Cortex of kidney (tissue), 1 donor: ENCODE measurements at places on chromosomes 6 and 20.

GRCh38 chr20:20454367-20454766 is 86.5 kb downstream of the INSM1 start:
- no peak for DNase-seq

DNA sequence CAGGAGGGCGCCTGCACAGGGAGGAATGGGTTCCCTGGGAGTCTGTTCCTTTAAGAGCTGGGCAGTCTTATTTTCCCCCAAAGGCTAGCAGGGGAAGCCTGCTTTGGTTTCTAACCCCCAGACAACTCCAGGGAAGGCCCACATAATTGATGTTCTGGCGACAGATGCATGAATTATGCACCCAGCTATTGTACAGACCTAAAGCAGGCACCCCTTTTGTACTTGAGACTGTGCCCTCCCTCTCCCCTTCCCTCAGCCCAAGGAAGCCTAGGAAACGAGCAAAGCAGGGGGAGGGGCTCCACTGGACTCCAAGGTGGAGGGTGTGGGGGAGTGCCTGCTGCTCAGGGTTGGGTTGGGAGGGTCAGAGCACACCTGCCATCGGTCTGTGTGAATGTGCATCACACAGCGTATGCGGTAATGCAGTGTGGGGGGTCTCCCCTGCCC is 102.1 kb downstream of the KCNB1 start:
- DNase-seq = no peak

DNA sequence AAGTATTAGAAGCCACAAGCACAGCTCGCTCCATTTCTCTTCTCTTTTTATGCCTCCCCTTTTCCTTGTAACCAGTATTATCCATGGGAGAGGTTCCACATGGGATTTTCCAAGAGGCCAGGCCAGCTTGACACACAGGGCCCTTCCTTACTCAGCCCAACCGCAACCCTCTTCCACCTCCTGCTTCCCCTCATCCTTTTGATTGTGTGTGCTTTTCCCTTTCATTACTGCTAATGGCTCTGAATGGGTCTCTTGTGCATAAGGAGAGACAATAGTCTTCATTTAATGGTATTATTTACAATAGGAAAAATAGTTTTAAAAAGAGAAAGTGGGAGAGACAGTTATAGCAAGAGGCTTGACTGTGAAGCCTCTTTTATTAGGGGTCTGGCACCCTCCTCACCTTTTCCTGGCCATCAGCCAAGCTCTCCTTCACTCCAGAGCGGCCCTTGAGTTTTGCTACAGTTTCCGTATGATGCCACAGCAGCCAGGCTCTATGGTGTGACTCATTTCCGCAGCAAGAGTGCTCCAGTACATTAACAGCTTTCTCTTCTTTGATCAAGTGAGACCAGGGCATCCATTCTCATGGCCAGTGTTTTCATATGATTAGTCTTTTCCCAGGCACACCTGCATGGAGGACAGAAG is 579.5 kb downstream of the TFAP2B start:
- DNase-seq = no peak

DNA sequence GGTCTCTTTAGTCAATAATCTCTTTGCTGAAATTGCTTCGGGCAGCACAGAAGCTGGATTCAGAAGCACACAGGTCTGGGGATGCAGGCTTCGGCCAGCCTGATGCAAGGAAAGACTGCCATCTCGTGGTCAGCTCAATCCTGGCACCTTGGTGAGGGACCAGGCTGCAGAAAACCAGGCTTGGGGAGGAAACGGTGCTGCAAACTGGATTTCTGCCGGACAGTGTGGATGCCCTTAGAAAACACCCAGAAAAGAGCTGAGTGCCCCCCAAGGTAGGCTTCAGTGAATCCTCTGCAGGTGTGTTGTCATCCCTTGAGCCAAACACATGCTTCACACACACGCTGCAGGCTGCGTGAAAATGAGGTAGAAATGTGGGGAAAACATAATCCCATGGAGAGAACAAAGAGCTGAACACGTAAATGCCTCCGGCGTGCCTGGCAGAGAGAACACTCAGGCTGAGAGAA is 89.8 kb upstream of the PAX1 start:
- DNase-seq = no peak

GRCh38 chr20:56957737-56958553 is 308.5 kb downstream of the BMP7 start:
- no peak for DNase-seq

GRCh38 chr6:52893221-52893620 is 16.3 kb downstream of the GSTA3 start:
- DNase-seq = no peak

- DNase-seq = no peak
Measured at GRCh38 chr20:61306937-61307475, 54.9 kb downstream of the CDH4 start.

DNA sequence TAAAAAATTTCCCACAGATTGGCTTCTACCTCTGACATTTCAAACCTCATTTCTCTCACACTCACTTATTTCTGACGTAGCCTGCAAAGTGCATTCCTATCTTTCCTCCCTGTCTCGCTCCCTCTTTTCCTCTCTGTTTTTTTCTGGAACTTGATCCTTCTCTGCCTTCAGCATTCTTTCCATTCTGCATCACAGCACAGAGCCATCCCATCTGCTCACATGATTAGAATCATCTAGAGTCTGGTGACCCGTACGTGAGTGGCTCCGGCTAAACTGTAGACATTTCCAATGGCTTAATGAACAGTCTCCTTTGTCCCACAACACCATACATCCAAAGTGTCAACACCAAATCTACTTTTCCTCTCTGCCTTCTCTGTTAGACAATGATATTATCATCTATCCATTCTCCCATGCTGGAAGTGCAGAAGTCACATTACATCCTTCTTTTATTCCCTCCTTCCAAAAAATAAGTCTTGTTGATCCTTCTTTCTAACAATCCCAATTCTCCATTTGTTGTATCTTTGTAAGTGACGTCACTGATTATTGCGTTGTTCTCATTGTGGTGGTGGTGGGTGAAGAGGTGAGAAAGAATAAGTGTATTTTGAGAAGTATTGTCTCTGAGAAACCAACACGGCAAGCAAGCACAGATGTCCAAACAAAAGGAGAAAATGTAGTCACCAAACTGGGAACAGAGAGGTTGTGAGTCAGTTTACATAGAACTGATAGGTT is 41.6 kb downstream of the OPRM1 start:
- no peak for DNase-seq

GRCh38 chr6:21710908-21711627 is 117.5 kb downstream of the SOX4 start:
- DNase-seq = no peak

GRCh38 chr6:139711804-139712585 is 337.5 kb upstream of the CITED2 start:
- DNase-seq = no peak

GRCh38 chr20:2398449-2398848 is 17.7 kb downstream of the TGM6 start:
- no peak for DNase-seq

- no peak for DNase-seq
Measured at GRCh38 chr6:94269256-94269655, 849.9 kb upstream of the EPHA7 start.

GRCh38 chr6:28124971-28125353 is 553 bp downstream of the ZSCAN16 start:
- DNase-seq = no peak

DNA sequence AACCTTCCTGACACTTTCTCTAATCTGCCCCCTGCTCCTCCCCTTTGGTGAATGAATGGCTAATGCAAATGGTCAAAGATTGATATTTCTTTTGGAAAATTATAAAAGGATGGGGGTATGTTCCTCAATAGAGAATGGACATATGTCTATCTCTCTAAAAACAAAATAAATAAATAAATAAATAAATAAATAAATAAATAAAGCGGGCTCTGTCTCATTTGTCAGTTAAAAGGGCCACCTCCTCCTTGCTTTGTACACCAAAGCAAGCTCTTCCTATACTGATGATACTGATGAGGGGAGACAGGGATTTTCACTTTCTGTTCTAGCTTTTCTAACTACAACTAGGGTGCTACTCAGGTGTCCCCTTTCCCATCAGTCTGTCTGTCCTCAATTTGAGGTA is 135.5 kb upstream of the SPACA1 start:
- no peak for DNase-seq

DNA sequence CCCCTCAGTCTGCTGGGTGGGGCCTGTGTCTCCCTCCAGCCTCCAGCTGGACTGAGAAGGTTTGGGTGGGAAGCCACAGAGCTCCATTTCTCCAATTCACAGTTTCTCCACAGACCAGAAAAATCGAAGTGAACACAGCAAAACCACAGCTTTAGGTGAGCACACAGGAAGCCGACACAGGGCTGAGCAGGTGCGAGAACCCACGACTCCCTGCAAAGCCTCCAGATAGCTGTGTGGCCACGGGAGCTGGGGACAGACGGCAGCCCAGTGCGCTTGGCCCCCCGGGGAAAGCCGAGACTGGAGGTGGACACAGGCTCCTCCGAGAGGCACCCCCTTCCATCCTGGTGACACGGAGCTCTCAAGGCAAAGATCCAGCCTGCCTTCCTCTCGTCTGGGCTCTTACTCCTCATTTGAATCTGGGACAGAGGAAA is 29.0 kb upstream of the MPC1 start:
- no peak for DNase-seq

DNA sequence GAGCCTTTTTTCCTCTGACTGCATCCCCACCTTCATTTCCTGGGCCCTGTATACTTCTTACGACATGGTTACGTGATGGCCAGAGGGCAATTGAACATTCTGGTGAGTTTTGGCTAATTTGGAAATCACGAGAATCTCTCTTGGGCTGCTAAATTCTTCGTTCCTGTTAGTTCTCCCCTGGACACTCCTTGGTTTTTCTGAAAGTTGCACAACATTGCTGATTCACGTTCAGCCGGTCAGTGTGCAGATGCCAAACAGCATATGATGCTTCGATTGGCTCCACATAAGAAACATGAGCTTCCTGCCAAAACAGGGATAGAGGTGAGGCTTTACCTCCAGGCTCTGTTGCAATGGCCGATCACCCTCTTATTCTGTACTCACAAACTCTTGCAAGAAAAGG is 119.4 kb upstream of the LY86 start:
- DNase-seq = no peak

GRCh38 chr20:20272686-20273085 is 95.2 kb upstream of the INSM1 start:
- no peak for DNase-seq

GRCh38 chr6:90078513-90079289 is 184.4 kb downstream of the GJA10 start:
- DNase-seq = no peak

GRCh38 chr6:122495612-122496011 is 24.0 kb upstream of the SERINC1 start:
- no peak for DNase-seq

DNA sequence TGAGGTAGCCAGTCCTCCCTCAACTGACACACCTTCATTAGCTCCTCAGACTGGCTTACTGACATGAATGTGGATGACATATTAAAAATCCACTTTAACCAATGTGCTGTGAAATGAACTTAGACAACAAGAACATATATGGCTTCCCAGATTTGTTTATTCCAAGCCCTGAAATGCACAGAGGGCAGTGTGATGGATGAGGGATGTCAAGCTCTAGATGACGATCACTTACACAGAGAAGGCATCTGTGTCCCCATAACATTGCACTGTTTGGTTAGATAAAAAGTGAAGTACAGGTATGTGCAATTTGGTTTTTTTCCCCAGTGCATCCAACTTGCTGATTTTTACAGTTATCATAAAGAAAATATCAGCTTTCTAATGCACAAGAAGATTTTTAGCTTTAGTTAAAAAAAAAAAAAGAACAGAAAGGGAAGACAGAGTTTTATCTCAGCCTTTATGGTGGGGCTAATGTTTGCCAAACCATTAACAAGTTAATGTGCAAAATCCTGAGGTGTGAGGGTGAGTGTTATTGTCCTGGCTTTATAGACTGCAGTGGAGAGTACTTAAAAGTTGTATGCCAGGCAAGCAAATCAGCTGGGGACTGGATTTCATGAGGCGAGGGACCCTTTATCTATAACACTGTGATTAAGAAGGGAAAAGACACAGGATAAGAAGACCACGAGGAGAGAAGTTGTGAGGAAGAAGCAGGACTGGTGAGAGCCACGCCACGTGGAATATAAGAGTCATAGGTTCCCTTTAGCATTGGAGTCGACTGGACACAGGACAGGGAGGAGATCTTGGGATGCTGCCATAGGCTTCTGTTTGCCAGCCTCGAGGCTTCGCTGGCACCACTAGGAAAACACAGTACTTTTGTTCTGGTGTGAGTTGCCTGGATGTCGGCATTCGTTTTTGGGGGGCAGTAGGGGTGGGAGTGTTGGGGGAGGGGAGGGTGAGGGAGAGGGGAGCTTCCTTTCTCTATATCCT is 90.0 kb upstream of the BACH2 start:
- no peak for DNase-seq

- DNase-seq = no peak
Measured at GRCh38 chr20:25378884-25379733, 11.5 kb downstream of the ABHD12 start.

GRCh38 chr20:57810511-57811373 is 100.9 kb upstream of the PMEPA1 start:
- no peak for DNase-seq

- DNase-seq = no peak
Measured at GRCh38 chr20:49478754-49479689, 3.4 kb downstream of the KCNB1 start.

DNA sequence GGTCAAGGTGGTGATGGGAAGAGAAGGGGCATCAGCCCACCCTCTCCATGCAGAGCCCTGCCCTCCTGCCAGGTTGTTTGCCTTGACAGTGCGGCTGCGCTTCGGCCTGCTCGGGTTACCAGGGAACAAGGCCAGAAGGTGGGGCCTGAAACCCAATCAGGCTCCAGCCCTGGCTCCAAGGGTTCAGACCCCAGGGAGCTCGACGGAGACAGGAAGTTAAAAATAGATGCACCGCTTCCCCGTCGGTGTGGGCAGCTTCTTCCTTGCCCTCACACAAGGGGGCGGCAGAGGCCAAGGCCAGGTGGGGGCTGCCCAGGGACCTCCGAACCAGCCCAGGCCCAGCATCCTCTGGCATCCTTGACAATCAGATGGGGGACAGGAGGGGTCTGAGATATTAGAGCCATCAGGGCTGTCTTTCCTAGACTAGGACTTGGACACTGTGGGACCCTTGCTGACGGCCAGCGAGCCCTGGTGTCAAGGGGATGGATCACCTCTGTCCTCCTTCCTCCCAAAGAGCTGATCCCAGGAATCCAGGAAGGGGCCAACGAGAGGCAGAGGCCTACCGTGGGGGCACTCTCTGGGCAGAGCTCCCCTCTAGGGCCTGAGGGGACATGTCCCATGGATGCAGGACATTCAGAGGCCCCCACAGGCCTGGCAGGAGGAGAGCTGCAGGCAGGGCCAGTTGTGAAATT is 65.2 kb downstream of the RIPOR3 start:
- DNase-seq = no peak

DNA sequence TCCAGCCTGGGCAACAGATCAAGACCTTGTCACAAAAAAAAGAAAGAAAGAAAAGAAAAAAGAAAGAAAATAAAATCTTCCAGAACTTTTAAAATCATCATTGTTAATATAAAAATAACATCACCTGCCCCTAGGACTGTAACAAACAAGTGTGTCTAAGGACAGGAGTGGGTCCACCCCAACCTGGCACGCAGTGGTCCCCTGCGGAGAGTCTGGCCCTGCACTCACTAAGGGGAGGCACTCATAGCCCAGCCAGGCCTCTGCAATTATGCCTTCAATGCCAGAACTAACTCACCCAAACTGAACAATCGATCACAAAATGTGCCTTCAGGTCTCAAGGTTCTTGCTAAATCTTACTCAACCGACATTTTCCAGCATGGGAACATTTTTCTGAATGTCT is 4.8 kb downstream of the GMEB2 start:
- DNase-seq = no peak

GRCh38 chr20:14992153-14992552 is 654.7 kb upstream of the FLRT3 start:
- no peak for DNase-seq
